Kidney glomerular epithelial cell (primary cell): ENCODE measurements at places on chromosomes 11 and 22.

- DNase-seq: no peak
Measured at GRCh38 chr22:37365950-37366349, 61.3 kb downstream of the ELFN2 start.

- no peak for DNase-seq
Measured at GRCh38 chr11:10930224-10930971, 72.5 kb upstream of the ZBED5 start.

- no peak for DNase-seq
Measured at GRCh38 chr11:14539982-14540421, 19.8 kb upstream of the PSMA1 start.

DNA sequence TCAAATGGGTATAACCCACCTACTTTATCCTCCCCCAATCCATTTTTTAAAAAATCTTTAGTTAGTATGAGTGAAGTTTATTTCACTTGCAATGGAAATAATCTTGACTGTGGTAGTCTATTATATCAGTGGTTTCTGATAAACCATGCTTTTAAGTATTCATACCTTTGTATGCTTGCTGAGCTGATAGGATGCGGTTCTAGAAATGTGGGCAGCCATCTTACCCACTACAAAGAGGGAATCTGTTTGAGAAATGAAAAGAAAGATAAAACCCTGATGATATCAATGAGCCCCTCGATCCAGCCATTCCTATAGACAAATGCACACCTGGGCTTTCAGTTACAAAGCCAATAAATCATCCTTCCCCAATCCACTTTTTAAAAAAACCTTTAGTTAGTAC, 13.8 kb upstream of the PVALB start:
- DNase-seq: no peak

- DNase-seq: peak; percentile 53
Measured at GRCh38 chr22:37817705-37818408, 5.3 kb upstream of the GALR3 start.

GRCh38 chr11:19666951-19667350, 45.7 kb upstream of the NAV2 start:
- no peak for DNase-seq

DNA sequence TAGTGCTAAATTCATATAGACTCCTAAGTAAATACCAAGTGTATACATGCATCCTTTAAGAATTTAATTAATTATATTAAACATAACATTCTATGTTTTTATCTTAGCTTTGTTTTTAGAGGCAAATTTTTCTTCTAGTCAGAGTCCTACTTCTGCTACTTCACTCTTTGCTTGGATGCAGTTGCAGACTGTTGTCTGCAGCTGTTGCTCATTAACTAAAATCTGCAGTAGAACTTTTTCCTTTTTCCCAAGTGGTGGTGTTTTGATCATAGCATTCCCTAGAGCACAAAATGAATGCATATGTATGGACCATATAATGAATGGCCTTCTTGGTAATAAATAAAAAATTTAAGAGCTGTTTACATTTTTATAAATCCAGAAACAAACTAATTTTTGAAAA, 198.3 kb downstream of the CASP12 start:
- peak; percentile 10 for DNase-seq

DNA sequence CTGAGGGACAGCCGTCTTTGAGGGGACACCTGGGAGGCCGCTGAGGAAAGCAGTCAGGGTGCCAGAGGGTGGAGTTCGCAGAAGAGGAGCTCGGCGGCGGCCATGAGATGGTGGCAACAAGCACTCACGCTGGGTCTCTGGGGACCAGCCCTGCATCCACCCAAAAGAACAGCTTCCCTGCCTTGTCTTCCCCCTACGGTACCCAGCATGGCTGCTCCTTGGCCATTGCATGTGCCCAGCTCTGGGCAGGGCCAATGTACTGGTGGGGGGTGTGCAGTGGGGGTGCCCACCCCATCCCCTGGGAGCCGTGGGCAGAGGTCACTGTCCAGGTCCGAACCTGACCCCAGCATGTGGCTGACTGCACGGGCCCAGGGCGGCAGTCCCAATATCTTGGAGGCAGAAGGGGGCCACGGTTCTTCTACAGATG, 42.3 kb downstream of the OSBPL5 start:
- no peak for DNase-seq

DNA sequence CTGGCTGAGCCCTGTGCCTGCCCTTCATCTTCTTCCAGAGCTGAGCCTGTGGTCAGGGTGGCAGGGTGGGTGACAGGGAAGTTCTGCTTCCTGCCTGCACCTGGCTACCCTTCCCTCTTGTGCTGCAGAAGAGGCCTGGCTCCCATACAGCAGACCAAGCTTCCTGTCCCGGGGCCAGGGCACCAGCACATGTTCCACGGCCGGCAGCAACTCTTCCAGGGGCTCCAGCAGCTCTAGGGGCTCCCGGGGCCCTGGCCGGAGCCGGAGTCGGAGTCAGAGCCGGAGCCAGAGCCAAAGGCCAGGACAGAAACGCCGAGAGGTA, 15.0 kb downstream of the ROBO3 start:
- no peak for DNase-seq

DNA sequence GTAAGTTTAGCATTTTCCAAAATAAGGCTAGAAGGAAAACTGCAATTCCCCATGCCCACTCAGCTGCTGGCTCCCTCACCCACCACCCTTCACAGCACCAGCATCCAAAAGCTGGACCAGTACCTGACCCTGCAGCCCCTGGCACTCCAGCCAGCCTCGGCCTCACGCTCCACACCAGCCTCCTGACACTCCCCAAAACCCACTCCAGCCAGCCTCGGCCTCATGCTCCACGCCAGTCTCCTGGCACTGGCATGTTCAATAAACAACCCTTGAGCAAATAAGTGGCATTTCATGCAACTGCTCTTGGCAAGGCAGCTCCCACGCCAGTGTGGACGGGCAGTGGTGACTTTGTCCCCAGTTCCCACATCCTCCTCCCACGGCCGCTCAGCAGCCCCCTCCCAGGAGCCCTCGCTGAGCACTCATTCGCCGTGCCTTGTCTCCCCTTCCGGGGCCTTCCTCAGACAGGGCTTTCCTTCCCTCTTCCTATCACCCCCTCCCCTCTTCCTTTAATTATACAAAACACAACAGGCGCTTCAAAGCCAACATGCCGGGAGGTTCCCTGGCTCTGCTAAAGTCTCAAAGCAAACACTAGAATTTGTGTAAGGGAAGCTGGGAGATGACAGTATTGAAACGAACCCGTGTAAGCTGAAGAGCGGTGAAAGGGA, 6.8 kb downstream of the TOLLIP start:
- DNase-seq: no peak

DNA sequence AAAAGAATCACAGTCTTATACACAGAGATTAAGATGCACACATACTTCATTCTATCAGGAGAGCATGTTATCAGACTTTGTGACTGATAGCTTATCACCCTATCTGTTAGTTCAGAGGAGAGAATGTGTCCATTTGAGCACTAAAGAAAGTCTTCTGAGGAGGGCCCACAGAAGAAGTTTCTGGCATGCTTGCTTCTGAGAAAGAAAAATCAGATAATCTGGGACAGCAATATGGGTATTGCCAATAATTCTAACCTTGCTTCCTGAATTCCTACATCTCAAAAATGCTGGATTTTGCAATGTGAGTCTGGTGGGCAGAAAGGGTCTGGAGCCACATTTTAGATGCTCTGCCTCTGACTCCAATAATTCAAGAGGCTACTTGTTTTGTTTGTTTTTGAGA, 128.9 kb downstream of the RBFOX2 start:
- no peak for DNase-seq

DNA sequence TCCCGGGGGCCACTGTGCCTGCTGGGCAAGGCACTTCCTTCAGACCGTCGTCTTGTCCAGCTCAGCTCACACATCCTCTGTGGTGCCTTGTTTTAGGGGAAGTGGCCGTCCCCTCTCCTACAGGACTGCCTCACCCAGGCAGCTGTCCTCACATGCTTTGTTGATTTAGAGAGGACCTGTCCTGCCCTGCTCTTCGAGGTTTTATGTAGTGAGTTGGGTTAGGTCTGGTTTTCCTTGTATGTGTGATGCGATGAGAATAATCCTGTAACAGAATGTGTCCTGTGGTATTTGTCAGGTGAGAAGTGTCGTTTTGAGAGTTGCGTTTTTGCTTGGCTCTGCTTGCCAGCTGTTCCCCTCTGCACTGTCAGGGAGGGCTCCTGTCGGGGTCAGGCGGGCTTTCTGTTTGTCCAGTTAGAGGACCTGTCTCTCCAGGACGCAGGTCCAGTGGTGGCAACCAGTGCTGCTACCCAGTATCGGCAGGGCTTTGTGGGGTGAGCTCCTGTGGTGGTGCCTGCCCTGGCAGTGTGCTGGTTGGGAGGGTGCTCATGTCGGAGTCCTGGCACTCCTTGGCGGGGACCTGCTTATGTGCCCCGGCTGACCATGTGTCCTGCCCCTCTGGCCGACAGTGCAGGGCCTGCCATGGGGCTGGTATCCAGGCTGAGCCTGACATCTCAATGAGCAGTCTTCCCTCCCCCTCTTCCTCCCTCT, 41.3 kb downstream of the MUC6 start:
- DNase-seq: no peak

GRCh38 chr11:77259641-77260040, 41.8 kb downstream of the GDPD4 start:
- no peak for DNase-seq

GRCh38 chr11:35721651-35722282, 59.2 kb downstream of the TRIM44 start:
- no peak for DNase-seq

GRCh38 chr22:36546092-36546804, 17.3 kb upstream of the EIF3D start:
- DNase-seq: peak; percentile 47

DNA sequence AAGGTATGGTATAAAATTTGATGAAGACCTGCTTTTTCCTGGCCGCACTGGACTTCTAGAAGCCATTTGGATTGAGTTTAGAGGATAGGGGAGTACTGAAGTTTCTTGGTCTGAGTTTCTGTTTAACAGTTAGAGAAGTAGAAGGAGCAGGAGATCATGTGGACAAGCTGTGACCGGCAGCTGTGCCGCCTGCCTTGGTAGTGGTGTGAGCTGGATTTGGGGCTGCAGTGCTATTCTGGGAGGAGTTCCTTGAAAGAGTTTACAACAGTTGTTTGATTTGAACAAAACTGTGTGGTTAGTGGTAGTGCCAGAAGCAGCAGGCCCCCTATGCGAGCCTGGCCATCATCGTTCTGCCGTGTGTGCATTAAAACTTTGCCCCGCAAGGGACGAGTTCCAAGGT, 105.2 kb downstream of the PDHX start:
- DNase-seq: no peak

DNA sequence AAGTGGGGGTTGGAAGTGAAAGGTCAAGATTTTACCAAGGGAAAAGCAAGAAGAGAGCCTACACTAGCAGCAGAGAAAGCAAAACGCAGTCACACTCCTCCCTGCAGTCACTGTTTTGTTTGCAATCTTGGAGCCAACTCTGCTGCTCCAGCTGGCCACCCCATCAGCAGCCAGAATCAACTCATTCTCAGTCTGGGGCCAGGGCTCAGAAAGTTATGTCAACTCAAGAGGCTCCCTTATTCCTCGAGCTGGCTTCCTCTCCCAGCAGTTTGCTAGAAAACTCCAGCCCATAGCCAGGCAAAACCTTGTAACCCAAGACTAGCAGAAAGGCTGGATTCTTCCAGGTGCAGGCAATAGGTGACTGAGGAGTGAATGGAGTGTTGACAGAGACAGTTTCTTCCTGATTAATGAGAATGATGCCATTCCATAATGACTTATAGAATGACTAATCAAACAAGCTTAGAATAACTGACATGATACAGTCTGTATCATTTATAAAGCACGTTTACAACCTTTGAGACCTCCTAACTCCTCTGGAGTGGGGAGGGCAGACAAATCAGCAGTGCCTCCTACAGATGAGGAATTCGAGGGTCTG, 53.4 kb downstream of the P4HA3 start:
- DNase-seq: no peak

DNA sequence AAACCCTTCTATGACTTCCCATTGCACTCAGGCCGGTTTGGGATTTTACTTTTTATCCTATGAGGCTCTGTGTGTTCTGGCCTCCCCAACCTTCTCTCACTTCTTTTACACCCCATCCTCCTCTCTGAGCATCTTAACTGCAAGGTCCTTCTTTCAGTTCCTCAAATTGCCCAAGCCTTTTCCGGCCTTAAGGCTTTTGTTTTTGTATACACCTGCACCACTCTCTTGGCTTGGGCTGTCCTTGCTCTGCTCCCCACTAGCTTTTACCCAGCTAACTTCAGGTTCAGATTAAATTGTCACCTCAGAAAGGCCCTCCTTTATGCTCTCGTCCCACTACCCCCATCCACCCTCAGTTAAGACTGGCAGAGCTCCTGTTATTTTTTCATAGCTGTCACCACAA, 55.5 kb downstream of the FAM83F start:
- DNase-seq: no peak

GRCh38 chr11:36453678-36454077, 56.4 kb downstream of the TRAF6 start:
- DNase-seq: no peak

GRCh38 chr11:10386861-10387205, 68.2 kb upstream of the AMPD3 start:
- no peak for DNase-seq

DNA sequence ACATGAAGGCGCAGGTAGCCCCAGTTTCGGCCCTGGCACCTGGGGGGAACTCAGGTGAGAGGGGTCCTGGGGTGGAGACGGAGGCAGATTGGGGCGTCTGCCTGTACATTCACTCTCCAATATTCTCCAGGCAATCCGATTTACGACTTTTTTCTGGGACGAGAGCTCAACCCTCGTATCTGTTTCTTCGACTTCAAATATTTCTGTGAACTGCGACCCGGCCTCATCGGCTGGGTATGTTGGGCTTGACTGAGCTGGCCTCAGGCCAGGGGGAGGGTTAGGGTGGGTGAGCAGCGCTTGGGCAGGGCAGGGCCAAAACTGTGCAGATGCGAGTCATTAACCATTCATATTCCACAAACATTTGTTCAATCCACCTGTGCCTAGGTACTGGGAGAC, 1.7 kb downstream of the TM7SF2 start:
- DNase-seq: peak; percentile 34

DNA sequence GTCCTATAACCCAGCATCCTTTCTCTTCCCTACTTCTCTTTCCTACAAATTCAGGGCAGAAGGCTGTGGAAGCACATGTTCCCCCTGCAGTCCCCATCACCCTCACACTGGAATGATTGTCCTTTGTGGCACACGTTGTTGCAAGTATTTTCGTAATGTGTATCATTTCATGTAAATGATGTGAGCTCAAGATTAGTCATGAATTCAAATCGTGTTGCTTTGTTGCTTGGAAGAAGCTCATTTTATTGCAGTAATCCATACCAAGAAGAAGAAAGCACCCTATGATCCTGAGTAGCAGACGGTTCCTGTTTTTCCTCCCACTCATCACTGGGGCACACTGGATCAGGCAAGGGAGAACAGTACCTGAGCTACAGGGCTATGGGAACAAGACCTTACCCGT, 173.4 kb downstream of the NCAM1 start:
- DNase-seq: no peak

DNA sequence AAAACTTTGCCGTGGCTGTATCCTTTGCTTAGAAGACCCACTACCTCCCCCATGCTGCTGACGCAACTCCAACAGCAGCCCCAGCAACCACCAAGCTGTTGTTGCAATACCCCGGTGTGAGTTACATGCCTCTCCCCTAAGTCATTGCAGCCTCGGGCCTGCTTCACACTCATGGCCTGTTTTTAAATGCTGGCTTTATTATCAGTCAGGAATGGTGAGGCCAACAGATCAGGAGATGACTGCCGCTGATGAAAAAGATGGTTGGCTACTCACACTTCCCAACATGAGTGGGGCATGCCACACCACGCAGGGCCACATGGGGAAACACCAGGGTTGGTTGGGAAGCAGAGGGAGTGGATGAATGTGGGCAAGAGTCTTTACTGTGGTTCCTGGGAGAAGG, 171.5 kb upstream of the SYT13 start:
- no peak for DNase-seq
